T-helper 17 cell (primary cell): ENCODE measurements at places on chromosomes 7 and 10.

GRCh38 chr7:39727231-39728012 lies 104.0 kb downstream of the RALA start:
- peaks cover 2% of the 10 kb centered on the region for H3K4me1 ChIP-seq
- H3K36me3 ChIP-seq, result no peaks in the 10 kb centered on the region
- H3K27me3 ChIP-seq, result peaks cover 8% of the 10 kb centered on the region
- no peak for DNase-seq
- no peak overlapping the region for H3K4me3 ChIP-seq
- no peak overlapping the region for H3K27ac ChIP-seq

DNA sequence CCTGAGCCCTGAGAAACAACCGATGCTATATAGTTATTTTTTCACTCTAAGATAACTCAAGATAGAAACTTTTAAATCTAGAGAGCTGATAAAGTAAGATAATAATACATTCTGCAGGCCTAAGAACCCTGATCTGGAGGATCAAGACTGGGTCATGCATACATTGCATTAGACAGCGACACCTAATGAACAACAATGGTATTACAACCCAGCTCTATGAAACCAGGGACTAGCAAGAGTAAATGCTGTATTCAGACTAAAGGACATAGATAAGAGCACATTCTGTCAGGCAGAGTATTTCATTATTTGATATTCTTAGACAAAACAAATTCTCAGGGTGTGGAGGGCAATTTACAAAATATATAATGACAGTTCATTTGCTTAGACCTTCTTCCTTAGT lies 148.6 kb downstream of the GRK5 start:
- no peak for DNase-seq
- no peak overlapping the region for H3K4me3 ChIP-seq
- no peak overlapping the region for H3K27ac ChIP-seq
- peaks cover 7% of the 10 kb centered on the region for H3K4me1 ChIP-seq
- peaks cover 7% of the 10 kb centered on the region for H3K36me3 ChIP-seq

DNA sequence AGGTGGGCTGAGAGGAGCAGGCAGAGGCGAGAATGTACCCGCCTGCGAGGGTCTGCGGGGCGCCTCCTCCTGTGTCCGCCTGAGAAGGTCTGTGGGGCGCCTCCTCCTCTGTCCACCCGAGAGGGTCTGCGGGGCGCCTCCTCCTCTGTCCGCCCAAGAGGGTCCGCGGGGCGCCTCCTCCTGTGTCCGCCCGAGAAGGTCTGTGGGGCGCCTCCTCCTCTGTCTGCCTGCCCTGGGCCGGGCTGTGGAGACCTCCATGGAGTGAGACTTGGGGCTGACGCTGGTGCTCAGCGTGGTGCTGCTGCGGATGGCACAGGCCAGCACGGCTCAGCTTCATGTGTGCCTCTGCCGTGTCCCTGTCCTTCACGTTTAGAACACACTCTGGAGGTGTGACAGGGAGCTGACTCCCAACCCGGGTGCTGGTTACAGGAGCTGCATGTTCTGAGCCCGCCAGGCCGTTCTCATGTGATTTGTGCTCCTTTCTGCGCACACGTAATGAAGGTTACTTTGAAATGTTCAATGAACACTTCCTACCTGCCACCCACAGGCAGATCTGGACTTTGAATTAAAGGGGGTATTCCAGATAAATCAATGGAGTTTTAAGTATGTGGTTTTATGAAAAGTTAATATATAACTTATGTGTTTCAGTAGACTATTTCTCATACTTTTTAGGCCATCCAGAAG lies 20.5 kb upstream of the GET4 start:
- no peak overlapping the region for H3K4me3 ChIP-seq
- H3K27me3 ChIP-seq, result no peaks in the 10 kb centered on the region
- DNase-seq, result no peak
- peaks cover 11% of the 10 kb centered on the region for H3K36me3 ChIP-seq

DNA sequence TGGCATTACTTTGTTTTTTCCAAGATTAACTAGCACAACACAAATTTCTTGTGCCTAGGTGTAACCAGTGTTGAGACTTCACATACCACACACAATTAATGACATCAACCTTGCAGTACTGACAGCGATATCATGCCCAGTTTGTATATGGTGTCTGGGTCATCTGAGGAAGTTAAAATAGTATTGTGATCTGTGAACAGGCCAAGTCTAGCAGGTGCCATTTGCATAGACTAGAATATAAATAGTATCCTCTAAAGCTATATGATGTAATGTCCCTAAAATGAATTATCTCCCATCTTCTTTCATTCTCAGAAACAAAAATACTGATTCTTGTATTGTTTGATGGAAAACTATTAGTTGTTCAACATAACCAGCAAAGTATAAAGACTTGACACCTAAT lies 175.8 kb upstream of the KAT6B start:
- peaks cover 2% of the 10 kb centered on the region for H3K4me1 ChIP-seq
- no peaks in the 10 kb centered on the region for H3K27me3 ChIP-seq
- peaks cover 6% of the 10 kb centered on the region for H3K36me3 ChIP-seq
- no peak for DNase-seq
- no peak overlapping the region for H3K27ac ChIP-seq

DNA sequence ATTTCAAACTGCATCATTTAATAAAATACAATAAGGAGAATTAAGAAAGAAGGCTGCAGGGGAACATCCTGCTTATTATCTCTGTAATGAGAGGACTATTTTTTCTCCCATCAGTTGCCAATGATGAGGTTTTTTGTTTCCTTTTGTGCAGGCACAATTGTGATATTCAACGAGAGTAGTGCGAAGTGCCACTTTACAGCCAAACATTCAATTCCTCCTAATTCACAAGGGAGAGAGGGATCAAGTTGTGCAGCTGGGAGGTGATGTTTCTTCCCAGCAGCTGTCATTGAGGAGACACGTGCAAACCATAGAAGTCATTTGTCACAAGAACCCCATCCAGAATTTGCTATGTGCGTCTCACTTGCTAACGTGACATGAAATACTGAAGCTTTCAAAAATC lies 81.6 kb upstream of the ICA1 start:
- H3K4me1 ChIP-seq, result peaks cover 4% of the 10 kb centered on the region
- no peak overlapping the region for H3K4me3 ChIP-seq
- H3K27ac ChIP-seq, result no peak overlapping the region
- DNase-seq, result no peak
- H3K27me3 ChIP-seq, result peaks cover 31% of the 10 kb centered on the region
- no peaks in the 10 kb centered on the region for H3K36me3 ChIP-seq
